IPS DF 19.7 (cell line): ENCODE measurements at places on chromosomes 1 and 21.

DNA sequence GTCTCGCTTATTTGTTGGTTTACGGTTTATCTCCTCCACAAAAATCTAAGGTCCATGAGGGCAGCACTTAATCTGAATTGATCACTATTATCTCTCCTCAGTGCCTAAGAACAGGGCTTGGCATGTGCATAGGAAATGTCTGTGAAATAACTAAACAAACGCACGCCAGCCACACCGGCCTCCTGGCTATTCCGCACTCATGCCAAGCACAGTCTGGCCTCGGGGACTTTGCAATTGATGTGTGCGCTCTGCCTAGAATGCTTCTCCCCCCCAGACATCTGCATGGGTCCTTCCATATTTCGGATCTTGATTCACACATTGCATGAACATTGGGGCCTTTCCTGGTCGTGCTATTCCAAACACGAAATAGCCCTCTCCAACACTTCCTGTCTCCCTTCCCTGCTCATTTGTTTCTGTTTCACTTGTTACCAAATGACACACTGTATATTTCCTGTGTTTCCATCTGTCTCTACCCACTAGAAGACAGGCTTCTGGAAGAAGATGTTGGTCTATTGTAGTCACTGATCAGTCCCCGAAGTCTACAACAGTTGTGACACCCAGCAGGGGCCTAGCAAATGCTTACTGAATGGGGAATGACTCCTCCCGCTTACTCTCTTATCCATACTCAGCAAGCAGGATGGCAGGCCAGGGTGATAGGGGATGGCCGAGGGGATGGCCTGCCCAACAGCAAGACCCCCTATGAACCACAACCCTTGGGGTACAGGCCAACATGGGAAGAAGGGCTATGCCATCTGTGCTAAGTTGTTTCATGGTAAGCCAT is 93.9 kb downstream of the GLIS1 start:
- DNase-seq: no peak

DNA sequence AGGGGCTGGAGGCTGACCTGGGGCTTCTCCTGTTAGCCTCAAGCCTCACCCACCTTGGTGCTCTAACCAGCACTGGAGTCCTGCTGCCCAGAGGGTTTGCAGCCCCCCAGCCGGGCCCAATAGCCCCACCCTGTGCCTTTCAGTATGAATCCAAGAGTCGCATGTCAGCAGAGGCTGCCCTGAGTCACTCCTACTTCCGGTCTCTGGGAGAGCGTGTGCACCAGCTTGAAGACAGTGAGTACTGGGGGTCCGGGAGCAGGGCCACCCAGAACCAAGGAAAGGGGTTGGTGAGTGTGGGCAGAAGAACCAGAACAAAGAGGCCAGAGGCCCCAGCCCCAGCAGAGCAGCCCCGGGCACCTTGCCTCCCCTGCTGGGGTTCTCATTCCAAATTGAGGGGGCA is 25.6 kb downstream of the CDK18 start:
- no peak for DNase-seq

DNA sequence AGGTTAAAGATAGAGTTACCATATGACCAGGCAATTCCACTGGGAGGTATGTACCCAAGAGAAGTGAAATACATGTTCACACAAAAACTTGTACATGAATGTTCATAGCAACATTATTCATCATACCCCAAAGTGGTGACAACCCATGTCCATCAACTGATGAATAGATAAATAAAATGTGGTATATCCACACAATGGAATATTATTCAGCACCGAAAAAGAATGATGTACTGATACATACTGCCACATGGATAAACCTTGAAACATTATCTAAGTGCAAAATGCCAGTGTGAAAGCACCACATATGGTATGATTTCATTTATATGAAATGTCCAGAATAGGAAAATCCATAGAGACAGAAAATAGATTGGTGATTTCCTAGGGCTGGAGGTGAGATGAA is 53.4 kb upstream of the PAXBP1 start:
- no peak for DNase-seq

- DNase-seq: no peak
Observed at GRCh38 chr1:22800629-22801028, 90.0 kb downstream of the EPHB2 start.

GRCh38 chr1:114122941-114123618 is 30.6 kb downstream of the SYT6 start:
- DNase-seq: no peak

DNA sequence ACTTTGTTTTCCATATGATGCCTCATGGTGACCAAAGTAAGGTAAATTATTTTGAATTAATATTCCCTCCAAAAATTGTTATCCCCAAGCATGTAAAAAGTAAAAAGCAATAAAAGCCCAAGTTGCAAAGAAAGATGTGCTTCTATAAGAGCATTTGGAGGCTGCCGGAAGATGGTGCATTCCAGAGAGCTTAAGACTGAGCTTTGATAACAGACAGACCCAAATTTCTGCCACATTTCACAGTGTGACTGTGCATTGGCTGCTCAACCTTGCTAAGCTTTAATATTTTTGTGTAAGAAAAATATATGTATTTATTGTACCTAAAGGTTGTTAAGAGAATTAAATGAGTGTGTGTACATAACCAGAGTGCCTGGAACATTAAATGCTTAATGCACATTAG is 67.9 kb downstream of the CYYR1 start:
- DNase-seq: no peak

DNA sequence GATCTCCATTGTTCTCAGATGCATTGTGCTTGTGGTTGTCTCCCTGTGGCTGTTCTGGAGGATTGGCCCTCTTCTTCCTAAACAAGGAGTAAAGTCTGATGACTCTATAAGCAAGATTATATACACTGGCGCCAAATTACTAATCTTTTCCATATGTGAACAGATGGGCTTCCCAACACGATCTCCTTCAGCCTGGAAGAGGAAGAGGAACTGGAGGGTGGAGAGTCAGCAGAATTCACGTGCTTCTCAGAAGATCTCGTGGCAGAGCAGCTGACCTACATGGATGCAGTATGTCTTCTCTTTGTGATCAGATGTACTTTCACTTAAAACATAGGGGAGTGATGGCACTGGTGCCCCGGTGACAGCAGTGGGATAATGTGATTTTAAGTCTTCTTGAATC is 78.7 kb downstream of the RGL1 start:
- DNase-seq: no peak

- no peak for DNase-seq
Observed at GRCh38 chr1:160978510-160978927, 23.9 kb upstream of the ITLN2 start.

GRCh38 chr1:83998205-83998497 is 781 bp downstream of the TTLL7 start:
- DNase-seq: no peak
